ENCODE measurements at places on chromosomes 13 and 19. TPM values are rescaled to one million over a fixed set of nuclear protein-coding genes. Genes with fewer than 3 reads are reported as not detected.

Gene GGACT
- 3.4 TPM for total RNA-seq

Gene CALR
- total RNA-seq, result 1,839 TPM

Gene LAIR1
- not detected for total RNA-seq

Gene ZSCAN18
- 55.8 TPM for total RNA-seq

Gene SPINT2
- 10.9 TPM for total RNA-seq

Gene NLRP7
- total RNA-seq, result not detected

Gene HIPK4
- total RNA-seq, result 0.17 TPM

Gene WTIP
- total RNA-seq, result 53.9 TPM

Gene CYP2A7
- total RNA-seq, result not detected

Gene ZNF585A
- 8.9 TPM for total RNA-seq

Gene RPL18A
- 1,013 TPM for total RNA-seq

Gene KLK7
- total RNA-seq, result 0.13 TPM

Gene NKPD1
- 0.26 TPM for total RNA-seq

Gene ZNF460
- 136 TPM for total RNA-seq

Gene IGFL3
- not detected for total RNA-seq

Gene ERICH6B
- total RNA-seq, result not detected

Gene PPFIA3
- 2.7 TPM for total RNA-seq

Gene PPP5C
- total RNA-seq, result 43.2 TPM

Gene CEACAM21
- not detected for total RNA-seq

Gene NCR1
- total RNA-seq, result not detected

Gene GIPC3
- 0.07 TPM for total RNA-seq

Gene CEACAM6
- total RNA-seq, result not detected

Gene PLIN4
- 2.9 TPM for total RNA-seq

Gene FAAP24
- 1.1 TPM for total RNA-seq

Gene IGFL4
- total RNA-seq, result 0.13 TPM

Gene ZFP82
- 8.5 TPM for total RNA-seq

Gene ZNF560
- 0.33 TPM for total RNA-seq

Gene ZSCAN4
- not detected for total RNA-seq

Gene CATSPERD
- total RNA-seq, result not detected

Data from smooth muscle cell of the pulmonary artery (primary cell).